T-cell (primary cell): ENCODE measurements at places on chromosomes 12 and 14. TPM values are rescaled to one million over a fixed set of nuclear protein-coding genes. Genes with fewer than 3 reads are reported as not detected.
A peak's percentile ranks its signal among the peaks of the same experiment; 100 is the strongest.

- DNase-seq: no peak
Observed at GRCh38 chr14:42633504-42634095, 1026.9 kb downstream of the LRFN5 start.

DNA sequence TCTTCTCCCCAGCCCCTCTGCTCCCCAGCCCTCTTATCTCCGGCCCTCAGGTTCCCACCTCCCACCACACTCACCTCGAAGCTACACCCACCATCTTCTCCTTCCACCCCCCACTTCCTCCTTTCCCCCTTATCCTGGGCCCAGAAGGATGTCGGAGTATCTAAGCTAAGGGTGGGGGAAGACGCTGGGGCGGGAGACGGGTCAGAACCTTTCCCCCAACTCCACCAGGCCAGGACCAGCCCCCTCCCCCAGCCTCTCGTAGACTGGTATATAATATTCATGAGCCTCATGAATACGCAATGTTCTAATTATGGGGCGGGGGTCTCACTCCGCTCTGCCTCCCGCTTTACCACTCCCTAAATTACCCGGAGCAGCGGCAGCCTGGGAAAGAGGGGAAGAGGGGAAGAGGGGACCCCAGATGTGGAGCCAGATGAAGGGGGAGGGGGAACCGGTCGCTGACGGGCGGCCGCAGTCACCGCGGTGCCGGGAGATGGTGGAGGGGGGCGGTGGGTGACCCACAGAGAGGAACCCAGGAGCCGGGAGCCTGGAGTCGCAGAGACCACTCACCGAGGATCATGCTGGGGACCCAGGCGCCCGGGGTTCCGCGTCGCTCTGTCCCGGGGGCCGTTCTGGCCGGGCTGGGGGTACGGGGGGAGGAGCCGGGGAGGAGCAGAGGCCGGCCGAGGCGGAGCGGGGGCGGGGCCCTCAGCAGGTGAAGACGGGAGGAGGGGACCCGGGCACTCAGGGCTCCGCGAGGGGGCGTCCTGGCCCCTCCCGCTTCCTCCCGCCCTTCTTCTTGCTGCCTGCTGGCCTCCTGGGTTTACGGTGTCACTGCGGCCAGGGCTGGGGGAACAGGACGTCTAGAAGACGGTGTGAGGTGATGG lies 6.4 kb upstream of the ZNF385A start:
- DNase-seq: peak; percentile 70

DNA sequence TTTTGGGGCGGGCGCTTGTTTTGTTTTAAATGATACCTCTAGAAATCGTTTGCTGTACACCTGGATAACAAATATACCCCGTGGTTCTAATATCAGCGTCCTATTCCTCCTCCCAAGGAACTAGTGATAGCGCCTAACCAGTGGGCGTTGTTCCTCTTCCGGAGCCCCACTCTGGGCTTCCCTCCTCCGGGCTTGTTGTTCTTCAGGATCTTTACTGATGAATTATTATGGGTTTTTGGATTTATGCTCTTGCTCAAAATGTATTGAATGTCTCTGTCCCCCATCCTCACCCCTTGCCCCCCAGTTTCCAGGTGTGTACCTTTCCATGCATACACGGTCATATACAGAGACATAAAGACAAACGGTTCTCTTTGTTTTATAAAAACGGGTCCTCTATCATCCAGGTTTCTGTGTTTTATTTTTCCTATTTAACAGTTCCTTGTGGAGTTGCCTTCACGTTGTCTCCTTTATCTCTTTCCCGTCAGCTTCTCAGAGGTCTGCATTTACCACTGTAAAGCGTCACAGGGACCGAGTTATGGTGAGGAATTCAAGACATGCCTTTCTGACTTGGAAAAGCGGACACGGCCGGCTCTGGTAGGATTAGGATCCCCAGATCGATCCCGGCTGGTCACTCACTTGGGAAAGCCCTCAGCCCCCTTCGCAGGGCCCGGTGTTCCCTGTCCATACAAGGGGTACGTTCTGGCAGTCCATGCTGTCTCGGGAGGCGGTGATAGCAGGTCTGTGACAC lies 655 bp upstream of the PLEKHG3 start:
- no peak for DNase-seq

GRCh38 chr12:120928864-120929652 lies 24.9 kb upstream of the SPPL3 start:
- no peak for DNase-seq

GRCh38 chr14:58152014-58152857 lies at the start of gene ARMH4:
ARMH4 (minus strand) TSS chr14:58152213; CDS start chr14:58139358, 12,855 bp downstream.
- peak; percentile 55 for DNase-seq

DNA sequence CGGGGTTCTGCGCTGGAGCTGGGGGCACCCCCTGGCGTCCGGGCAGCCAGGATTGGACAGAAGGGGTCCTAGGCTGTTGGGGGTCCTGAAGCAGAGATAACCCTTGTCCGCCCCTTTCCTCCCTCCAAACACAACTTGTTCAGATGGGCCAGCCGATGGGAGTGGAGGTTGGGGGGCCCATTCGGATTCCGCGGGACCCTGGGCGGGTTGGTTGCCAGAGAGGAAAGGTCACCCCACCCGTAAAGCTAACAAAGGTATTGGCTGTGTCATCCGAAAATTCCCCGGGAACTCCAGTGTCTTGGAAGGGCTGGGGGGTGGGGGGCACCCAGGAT lies 1.3 kb downstream of the FAM222A start:
- DNase-seq: no peak

DNA sequence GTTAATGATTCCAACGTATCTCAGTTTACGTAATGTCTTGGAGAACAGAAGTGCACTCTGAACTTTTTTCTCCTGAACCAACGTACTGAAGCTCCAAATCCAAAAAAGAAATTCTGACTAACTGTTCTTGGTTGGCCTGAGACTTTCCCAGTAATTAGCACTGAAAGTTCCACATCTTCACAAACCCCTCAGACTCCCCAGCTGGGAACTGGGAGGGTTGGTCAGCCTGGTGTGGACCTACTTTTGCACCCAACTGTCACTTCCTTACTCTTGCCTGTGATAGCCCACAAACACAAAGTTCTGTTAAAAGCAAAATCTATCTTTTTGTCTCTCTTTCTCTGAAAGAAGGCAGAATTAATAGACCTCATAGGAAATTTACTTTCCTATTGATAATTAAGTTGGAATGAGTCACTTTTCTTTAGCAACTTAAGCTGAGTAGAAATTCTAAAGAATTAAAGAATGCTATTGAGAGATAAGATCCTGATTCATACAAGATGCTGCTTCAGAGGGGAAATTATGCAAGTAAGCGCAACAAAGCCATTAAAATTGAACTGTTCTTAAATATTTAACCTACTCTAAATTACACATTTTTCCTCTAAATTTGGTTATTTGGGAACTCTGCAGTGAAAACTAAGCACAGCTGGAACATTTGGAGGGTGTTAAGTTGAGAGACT lies 155.0 kb downstream of the EPS8 start:
- DNase-seq: no peak

The ADCY6 gene
- 0.10 TPM for total RNA-seq

- DNase-seq: no peak
Observed at GRCh38 chr12:4214877-4215228, 58.7 kb upstream of the CCND2 start.

GRCh38 chr12:84043355-84043754 lies 869.2 kb downstream of the SLC6A15 start:
- DNase-seq: no peak

The ZFC3H1 gene
- total RNA-seq: 95.9 TPM

The TPPP2 gene
- not detected for total RNA-seq

The CD69 gene
- 36.7 TPM for total RNA-seq

DNA sequence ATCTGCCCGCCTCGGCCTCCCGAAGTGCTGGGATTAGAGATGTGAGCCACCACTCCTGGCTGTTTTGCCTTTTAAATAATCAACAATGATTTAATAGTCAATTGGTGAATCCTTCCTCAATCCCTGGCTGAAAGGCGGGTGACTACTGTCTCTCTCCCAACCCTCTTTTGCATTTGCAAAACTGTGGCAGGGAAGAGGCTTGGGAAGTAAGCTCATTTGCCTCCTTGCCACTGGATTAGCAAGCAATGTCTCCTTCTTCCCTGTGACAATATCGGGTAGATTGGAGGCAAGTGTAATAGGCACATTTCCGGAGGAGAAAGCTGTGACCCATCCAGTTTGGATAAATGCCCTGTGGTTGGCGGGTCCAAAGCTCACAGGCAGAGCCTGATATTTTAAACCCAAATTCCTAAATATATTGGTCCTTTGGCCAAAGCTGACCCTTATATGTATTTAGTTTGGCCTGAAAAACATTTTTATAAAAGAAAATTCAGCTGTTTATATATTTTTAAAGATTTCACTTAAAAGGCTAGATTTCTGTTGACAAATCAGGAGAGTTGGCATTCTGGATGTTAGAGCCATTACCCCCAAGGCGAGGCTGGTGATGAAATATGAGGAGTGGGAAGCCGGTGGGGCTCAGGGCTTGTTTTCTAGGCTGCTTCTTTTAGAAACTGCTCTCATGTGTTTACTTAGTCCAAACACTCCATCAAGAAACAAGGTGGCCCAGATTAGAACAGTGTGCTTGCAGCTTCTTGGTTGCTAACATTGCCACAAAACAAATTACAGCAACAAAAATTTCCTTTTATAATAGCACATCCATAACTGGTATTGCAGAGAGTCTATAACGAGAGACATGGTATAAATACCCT lies 646.9 kb upstream of the TMEM132C start:
- DNase-seq: no peak

The PDZRN4 gene
- not detected for total RNA-seq

DNA sequence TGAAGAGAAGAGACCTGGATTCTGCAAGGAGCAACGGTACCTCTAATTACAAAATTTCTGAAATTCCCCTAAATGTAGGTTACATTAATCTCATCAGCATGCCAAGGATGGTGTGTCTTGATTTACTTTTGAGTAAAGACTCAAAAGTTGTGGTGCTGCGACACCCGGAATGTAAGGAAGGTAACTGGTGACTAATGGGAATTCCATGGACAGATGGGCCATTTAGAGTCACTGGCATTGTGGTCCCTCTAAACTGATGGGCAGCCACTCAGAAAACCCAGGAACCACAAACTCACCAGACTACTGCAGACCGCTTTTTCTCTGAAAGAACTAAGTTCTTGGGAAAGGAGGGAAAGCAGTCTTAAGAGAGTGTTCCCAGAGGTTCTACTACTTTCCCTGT lies 32.8 kb downstream of the GRIN2B start:
- DNase-seq: no peak

GRCh38 chr14:20614038-20614840 lies 23.1 kb upstream of the RNASE12 start:
- no peak for DNase-seq

The SLC39A9 gene
- 38.0 TPM for total RNA-seq

GRCh38 chr14:81511111-81511904 lies 22.3 kb downstream of the SEL1L start:
- DNase-seq: no peak

DNA sequence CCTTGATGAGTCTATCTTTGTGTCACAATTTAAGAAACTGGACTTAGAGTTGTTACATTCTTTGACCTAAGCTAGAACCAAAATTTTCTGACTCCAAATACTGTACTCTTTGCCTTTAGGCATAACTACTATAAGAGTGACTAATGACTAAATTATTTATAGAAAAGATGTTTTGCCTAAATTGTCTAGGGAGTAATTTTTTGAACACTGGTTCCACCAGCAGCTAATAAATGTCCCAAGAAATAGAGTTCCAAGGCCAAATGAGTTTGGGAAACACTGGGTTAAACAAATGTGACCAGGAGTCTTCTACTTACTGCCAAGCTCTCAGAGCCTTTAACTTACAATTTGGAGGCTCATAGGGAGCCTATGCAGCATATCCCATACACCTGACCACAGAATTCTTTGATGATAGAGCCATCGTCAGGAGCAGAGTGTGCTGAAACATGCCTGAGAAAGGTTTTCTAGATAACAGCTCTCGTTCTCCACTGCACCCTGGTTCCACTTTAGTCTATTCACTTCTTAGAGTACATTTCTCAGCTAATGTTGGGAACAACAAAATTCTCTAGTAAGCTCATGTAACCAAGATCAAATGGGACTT lies 215.9 kb upstream of the HMGA2 start:
- no peak for DNase-seq

DNA sequence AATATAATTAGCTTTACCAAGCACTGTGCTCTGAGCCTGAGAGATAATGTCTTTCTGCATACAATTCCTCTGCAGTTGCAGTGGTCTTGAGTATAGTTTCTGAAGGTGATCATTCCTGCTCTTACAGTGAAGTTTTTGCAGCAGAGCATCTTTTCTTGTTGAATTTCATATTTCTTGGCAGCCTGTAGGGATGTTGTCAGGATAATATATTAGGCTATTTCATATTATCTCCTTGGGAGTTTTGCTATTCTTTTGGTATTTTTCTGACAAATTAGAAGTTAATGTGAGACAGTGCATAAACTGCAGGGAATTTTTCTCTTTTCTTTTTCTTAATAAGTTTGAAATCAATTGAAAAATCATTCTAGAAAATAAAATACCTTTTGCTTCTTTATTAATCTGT lies 1502.6 kb upstream of the FLRT2 start:
- no peak for DNase-seq

The SMIM41 gene
- 0.41 TPM for total RNA-seq

The EIF2S3B gene
- total RNA-seq: 0.28 TPM

DNA sequence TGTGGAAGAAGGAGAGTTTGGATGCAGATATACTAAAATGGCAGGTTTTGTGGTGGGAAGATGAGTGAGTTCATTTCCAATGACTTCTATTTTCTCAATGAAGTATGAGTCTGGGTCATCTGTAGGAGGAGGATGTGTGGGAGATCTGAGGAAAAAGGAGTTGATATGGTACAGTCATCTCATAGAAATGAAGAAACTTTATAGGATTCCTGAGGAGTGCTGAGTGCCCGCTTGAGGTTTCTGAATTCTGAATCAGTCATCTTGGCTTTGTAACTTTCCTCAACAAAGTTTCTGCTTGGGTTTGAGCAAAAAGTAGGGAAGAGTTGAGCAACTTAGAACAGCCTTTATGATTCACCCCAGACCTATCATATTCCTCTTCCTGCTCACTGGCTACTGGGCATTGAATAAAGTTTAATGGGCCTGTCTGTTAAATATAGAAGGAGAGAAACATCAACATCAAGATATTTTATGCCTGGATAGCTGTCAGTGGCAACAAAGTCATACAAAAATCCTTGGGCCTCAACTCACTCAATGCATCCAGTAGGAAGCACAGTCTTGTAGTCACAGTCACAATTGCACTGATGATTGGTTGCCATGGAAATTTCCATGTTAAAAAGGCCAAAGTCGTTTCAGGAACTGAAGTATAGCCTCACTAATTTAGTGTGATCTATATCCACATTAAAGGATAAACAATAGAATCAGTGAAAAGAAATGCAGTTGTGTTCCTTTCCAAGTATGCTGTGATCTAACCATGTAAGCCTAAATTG lies 284.7 kb downstream of the DUSP6 start:
- no peak for DNase-seq

DNA sequence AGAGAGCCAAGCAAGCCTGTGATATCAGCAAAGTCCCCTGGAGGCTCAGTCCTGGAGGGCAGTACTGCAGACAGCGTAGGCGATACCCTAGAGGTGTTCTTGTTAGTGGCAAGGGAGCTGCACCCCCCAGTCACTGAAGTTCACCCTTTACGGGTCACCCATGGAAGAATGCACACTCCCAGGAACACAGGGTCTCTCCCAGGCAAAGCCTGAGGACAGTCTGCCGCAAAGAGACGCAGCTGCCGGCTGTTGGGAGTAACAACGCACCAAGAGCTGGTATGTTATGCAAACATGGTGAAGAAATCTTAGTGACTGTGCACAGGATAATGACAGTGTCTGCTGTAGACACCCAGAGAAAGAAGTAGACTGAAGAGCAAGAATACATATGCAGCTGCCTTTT lies 43.5 kb upstream of the NOS1 start:
- DNase-seq: no peak
